ENCODE measurements at places on chromosomes 2 and 18.
A peak's percentile ranks its signal among the peaks of the same experiment; 100 is the strongest.

DNA sequence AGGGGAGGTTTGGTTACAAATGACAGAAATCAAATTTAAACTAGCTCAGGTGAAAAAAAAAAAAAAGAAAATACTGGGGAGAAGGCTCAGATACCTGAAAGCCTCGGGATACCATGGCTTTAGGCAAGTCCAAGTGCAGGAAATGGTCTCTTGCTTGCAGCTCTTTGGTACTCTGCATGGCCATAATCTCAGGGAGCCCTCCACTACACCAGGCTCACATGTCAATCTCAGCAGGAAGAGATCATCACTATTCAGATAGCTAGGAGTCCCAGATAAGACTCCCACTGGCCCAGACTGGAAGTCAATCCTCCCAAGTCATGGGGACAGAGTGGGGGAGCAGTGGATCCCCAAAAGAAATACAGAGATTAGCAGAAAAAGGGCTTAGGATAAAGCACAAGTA lies 64.8 kb upstream of the RALBP1 start:
- DNase-seq, result no peak

DNA sequence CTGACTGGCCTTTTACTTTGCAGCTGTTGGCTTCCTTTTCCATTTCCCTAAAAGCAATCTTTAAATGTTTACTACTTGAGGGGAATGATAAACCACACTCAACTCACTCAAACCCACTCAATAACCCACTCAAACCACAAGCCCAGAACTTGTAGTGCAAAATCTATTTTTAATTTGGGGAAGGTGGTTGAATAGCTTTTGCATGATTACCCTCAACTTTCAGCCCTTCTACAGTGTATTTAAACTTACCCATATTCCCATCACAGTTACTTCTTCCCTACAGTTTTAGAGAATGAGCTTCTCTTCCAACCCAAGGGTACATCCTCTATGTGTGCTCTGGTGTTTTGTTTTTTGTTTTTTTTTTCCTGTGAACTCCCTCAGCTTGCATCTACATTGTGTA lies 636.1 kb downstream of the TDRD15 start:
- DNase-seq, result no peak

DNA sequence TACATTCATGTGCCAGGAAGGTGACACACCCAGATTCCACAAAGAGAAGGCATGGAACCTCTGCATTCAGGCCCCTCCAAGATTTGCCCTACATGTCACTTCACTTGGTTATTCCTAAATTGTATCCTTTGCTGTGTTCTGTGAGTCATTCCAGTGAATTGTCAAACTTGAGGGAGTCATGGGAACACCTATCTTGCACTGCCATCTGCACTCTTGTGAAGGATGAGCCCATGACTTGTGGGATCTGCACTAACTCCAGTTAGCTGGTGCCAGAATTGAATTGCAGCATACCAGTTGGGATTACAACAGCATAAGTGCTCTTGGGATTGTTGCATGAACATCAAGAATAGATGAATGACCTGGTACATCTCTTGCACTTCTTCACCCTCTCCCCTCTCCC lies 1288.0 kb upstream of the ZEB2 start:
- no peak for DNase-seq

GRCh38 chr2:48529194-48529593 lies 760 bp upstream of the STON1 start:
- peak; percentile 14 for DNase-seq

DNA sequence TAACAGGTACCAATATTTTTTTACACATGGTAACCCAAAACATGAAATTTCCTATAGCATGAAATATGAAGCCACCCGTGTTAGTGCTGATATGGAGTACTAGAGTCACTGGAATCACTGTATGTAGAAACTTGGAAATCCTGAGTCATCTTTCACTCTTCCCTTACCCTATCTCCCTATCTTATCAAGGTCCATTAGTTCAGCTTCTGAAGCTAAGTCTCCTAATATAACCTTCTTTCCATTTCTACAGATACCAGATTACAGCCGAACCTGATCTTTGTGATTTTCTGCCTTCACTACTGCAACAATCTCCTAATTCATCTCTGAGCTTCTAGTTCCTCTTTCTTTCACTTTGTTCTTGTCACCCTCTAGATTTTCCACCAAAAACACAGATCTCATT lies 59.0 kb downstream of the SEPTIN10 start:
- DNase-seq, result no peak

- no peak for DNase-seq
These were observed 527.6 kb downstream of the SATB2 start for GRCh38 chr2:198930170-198930569.

DNA sequence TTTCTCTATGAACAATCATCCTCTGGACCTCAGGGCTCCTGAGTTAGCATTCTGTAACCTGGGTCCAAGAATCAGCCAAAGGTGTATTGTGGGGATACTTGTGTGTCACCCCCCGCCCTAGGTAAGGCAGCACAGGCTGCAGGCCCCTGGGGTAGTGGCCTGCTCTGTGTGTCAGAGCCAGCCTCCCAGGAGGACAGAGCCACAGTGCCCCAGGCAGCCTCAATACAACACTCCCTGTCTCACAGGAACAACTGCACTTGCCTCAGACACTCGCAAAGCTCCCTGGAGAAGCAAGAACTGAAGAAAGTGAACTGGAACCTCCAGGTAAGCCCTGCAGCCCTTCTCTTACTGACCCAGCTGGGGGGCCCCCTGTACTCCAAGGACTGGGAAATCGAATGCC lies 121.3 kb upstream of the PPP1CB start:
- DNase-seq, result no peak

- no peak for DNase-seq
These were observed 5.0 kb downstream of the MGAT5 start for GRCh38 chr2:134258684-134259388.

- DNase-seq, result no peak
These were observed 74.2 kb downstream of the SH3BP4 start for GRCh38 chr2:235025800-235026536.

DNA sequence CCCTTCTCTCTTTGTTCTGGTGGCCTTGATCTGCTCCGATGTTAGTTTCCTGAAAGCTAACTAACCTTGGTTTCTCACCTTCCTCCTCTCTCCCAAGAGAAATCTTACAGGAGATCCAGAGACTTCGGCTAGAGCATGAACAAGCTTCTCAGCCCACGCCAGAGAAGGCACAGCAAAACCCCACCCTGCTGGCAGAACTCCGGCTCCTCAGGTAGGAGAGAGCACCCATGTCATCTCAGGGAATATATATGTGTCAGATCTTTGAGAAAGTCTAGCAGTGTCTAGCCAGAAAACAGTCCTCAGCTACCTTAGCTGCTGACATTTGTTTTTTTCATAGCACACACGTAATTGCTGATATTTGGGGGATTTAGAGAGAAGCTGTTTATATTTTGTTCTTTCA lies 148.1 kb downstream of the DTNA start:
- no peak for DNase-seq

DNA sequence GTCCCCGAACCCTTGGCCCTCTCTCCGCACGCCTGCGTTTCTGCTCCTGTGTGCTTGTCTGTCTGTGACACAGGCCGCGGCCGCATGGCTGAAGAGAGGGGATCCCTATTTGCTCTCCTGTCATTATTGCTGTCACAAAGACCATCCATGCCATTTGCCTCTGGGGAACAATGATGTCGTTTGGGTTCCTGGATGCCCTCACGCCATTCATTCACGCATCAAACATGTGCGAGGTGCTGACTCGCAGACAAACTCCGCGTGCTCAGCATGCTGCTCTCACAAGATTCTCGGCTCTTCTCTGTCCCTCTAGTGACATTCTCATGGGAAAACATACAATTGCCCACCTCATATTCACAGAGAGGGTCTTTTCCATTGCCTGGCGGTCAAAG lies 67.8 kb downstream of the ASB1 start:
- no peak for DNase-seq

DNA sequence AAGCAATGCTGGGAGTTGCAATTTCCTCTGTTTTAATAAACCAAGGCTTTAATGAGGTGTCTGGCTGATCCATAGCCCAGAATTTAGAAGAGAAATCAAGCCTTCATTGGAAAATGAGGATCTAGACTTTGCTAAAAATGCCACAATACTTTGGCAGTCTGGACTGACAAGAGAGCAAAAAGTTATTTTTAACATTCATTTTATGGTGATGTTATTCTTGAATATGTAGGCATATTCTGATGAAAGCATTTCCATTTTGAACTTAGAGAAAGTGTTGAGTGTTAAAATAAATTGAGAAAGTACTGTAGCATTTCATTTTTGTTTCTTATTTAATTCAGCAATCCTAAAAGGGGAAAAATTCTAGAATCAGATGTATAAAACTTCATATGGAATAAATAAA lies 151.8 kb upstream of the HNMT start:
- no peak for DNase-seq

DNA sequence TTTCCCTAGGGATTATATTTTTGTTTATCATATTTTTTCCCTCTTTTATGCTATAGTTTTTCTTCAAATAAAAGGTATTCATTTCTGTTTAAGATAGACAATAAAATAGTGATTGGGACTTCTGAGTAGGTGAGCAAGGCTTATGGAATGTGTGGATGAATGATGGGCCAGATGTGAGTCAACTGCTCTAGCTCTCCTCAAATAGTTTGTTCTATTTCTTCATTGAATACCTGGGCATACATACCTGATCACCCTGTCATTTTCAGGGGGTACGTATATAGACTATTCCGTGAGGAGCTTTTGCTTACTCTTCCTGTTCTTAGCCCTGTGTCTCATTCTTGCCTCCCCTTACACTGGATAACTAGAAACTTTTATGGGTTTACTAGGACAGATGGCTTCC lies 41.9 kb downstream of the BABAM2 start:
- DNase-seq, result no peak

DNA sequence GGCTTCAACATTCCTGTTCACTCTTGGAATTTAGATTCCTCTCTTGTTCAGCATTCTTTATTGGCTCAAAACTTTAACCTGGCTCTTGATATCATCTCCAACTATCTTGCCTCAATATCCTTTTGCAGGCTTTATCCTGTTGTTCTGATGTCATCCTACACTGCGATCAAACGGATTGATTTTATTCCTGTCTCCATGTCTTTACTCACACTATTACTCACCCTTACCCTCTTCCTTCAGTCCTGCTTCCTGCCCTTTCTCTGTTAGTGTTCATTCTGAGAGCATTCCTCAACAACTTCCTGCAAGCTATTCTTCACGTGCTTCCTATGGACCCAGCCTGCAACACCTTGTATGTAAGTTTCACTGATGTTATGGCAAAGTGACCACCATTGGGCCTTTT lies 264.7 kb downstream of the RNF152 start:
- no peak for DNase-seq

DNA sequence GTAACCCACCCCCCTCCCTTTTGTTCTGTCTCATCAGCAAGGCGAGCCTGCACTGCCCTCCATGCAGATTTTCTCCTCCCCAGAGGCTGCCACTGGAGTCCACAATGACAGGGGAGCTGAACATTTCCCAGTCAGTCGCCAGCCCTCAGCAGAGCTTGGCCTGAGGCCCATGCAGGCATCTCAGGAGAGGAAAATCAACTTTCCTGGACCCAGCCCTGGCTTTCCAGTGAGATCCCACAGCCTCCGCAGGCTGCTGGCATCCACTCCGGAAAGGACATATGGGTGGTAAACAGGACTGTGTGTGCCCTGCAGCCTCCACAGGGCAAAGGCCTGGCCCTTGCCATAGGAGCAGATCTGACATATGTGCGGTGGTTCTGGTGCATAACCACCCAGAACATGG lies 253.8 kb downstream of the TNS1 start:
- DNase-seq, result no peak

DNA sequence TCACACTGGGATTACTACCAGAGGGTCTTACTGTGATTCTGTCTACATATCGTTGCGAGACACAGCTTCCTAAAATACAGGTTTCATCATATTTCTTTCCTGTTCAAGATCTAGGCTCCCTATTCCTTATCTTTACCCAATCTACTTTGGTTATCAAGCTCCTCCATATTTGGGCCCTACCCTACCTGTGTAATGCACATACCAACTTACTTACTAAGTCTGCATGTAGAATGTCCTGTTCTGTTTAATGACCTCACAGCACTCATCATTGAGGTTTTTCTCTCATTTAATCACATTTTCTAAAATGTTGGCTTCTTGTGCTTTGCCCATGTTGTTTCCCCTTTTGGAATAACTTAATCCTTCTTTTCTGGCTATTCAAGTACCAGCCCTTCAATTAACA lies 551.1 kb downstream of the ZEB2 start:
- no peak for DNase-seq

DNA sequence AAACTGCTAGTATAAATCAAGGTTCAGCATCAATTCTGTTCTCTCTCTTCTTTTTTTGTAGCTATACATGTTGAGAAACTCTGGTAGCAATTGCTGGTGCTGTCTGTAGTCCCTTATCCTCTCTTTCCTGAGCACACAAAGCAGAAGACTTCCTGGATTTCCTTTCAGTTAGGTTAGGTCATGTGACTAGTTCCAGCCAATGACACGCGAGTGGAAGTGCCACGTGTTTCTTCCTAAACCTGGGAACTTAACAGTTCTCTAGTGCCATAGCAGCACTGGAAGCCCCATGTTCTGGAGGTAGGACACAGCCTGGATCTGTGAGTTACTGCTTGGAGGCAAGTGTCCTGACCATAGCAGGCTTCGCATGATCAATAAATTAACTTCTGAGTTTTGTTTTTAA lies 125.9 kb downstream of the PLA2R1 start:
- DNase-seq, result no peak

DNA sequence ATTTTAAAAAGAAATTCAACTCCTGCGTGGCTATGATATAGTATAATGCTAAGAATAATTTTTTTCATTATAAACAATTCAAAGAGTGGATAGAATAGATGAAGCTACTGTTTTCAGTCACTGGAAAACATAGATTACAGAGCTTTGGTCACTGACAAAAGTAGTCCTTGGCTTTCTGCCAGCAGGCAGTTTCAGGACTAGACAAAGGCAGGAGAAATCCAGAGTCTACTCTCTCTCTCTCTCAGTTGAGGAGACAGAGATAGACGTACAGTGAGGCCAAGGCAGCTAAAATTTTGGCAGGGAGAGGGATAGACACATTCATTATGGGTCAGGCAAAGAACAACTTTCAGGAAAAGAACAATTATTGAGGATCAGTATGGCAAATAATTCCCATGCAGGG lies 491.4 kb upstream of the CRIM1 start:
- DNase-seq, result no peak

DNA sequence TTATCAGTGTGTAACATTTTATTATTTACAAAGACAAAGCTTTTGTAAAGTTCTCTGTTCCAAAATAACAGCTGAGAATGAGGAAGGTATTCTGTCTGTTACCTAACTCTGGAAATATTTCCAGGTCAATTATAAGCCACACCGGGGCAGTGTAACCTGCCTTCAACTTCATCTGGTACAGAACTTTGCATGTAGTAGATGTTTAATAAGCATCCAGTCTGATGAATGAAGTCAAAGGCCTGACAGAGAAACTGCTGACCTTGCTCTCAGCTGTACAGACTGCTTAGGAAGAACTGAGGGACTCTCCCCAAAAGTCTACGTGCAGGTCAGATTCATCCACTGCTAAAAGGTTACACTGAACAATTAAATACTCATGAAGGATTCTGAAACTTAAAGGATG lies 43.3 kb downstream of the WDFY1 start:
- DNase-seq, result no peak

GRCh38 chr2:156189143-156189542 lies 143.4 kb downstream of the NR4A2 start:
- DNase-seq, result no peak

- no peak for DNase-seq
These were observed 120.6 kb upstream of the EML6 start for GRCh38 chr2:54602736-54603322.
